ENCODE measurements at places on chromosomes 5 and 9.

DNA sequence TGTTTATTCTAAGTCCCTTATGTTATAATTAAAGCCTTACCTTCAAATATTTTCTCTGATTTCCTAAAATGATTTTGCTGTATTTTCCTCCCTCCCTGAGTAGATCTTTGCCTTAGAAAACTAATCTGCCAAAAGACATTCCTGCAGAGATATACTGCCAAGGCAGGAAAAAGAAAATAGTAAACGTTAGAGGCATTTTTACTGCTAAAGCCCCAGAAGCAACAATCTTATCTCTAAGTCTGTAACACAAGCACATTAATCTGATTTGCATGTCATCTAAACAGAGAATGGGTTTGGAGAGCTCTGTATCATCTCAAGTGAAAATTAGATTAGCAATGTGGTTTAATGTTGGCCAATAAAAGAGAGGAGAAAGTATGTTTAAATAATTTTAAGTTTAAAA, 847.7 kb downstream of the MAT2B start:
- DNase-seq: no peak

GRCh38 chr9:6896562-6896961, 138.8 kb downstream of the KDM4C start:
- DNase-seq: no peak

- no peak for DNase-seq
These were observed 94.7 kb downstream of the RICTOR start for GRCh38 chr5:38979535-38979934.

DNA sequence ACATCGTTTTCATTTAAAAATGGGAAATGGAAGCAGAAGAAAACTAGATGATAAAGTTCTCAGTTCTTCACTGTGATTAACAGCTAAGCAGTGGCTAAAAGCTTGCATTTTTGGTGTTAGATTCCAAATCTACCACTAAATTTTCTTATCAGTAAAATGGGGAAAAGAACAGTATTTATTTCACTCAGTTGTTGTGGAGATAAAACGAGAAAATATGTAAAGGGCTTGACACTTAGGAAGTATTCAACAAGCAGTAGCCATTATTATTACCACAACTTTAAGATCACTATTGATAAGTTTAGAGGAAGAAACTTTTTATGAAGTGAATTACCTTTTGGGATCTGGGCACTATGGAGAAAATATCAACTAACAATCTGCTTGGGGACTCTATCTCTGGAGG, 4.5 kb downstream of the STOM start:
- no peak for DNase-seq

DNA sequence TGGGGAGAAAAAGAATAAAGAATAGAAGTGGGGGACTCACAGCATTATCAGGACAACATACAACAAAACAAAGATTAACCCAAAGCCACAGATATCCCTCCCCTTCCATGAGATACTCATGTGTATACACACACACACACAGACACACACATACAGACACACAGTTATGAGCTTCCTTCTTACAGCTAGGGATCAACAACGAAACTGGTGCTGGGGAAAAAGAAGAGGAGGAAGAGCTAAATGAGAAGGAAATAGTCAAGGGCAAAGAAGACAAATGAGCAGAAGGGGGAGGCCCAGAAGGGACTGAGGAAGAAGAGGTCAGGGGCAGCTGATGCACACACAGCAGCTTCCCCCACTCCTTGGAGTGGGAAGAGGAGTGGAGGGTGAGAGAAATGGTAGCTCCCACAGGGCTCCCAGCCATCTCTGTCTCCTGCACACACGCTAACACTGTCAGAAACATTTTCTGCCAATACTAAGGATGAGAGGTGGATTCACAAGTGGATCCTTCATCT, 66.2 kb downstream of the SIL1 start:
- no peak for DNase-seq

GRCh38 chr5:128412145-128412930, 125.7 kb downstream of the FBN2 start:
- DNase-seq: no peak

- DNase-seq: no peak
These were observed 141.6 kb downstream of the BOD1 start for GRCh38 chr5:173474881-173475287.

DNA sequence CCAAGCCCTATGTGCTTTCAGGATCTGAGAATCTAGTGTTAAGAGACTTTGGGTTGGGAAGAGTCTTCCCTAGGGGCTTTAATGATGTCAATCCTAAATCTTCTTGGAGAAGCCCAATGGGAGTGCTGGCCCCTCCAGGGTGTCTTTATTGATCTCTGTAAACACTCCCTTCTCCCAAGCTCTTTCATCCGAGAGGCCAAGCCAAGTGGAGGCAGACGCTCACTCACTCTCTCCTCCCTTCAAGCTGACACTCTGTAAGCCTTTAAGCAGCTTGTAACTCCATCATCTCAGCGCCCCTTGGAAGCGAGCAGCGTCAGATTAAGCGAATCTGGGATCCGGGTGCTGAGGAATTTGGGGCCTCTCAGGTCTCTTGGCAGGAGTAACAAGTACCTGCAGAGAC, 37.7 kb downstream of the SPARC start:
- DNase-seq: no peak

- no peak for DNase-seq
These were observed 92.9 kb downstream of the GLDC start for GRCh38 chr9:6552498-6553121.

DNA sequence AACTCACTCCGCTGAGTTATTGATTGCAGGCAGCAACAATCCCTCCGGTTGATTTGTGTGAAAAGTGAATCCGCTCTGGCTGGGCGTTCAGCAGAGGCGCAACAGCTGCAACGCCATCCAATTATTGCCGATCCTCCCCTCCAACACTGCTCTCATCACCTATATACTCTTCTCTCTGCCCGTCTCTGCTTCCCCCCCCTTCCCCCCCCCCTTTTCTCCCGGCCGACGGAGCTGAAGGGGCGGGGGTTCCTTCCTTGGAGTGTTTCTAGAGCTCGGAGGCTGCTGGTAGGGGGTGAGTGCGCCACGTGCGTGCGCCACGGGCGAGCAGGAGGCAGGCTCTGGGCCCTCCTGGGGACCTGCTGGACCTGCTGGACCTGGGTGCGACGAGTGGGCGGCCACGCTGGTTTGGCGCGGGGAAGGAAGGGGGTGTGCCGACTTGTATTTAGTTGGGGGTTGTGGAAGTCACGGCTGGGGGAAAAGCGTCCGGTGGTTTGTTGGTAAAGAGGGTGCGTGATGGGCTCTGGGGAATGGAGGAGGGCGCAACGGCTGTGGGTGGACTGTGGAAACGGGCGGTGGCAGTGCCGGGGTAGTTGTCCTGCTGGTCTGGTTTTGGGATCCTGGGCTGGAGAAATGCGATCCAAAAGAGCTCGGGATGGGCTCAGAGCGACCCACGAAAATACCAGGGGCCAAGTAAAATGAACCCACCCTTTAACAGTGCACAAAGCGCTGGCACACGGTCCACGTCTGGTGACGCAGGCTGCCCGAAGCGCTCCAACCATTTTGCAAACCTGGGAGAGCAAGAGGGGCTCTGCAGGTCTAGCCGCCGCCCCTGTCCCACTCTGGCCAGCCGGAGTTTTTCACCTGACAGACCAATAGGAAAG, 6.4 kb upstream of the MEF2C start:
- DNase-seq: peak; percentile 86

DNA sequence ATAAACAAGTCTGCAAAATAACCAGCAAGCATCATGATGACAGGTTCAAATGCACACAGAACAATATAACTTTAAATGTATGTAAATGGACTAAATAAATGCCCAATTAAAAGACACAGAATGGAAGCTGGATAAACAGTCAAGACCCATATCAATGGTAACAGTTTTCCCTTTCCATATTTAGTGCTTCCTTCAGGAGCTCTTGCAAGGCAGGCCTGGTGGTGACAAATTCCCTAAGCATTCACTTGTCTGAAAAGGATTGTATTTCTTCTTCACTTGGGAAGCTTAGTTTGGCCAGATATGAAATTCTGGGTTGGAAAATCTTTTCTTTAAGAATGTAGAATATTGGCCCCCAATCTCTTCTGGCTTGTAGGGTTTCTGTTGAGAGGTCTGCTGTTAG, 120.2 kb upstream of the RASA1 start:
- DNase-seq: no peak

DNA sequence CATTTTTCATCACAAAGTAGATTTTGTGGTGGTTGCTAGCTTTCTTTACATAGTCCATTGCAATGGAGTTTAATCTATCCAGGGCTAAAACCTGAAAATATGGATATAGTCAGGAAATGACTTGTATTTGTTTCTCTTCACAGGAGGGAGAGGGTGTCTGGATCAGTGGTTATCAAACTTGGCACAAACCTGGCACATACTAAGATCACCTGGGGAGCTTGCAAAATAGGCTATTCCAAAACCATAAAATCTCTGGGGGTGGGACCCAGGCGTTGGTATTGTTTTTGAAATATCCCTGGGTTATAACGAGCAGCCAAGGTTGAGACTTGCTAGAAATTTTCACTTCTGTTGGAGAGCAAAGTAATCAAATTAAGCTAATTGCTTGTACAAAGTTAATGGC, 179.9 kb downstream of the PCSK1 start:
- no peak for DNase-seq

GRCh38 chr5:36573438-36573837, 33.0 kb upstream of the SLC1A3 start:
- DNase-seq: no peak

GRCh38 chr9:21081451-21081850, 3.7 kb upstream of the IFNB1 start:
- no peak for DNase-seq

GRCh38 chr5:154900066-154900465, 37.9 kb downstream of the GEMIN5 start:
- no peak for DNase-seq

- DNase-seq: no peak
These were observed 486.2 kb downstream of the DMAC1 start for GRCh38 chr9:7313389-7313788.
